Fibroblast of pulmonary artery (primary cell): ENCODE measurements at places on chromosomes 11 and 22.
A peak's percentile ranks its signal among the peaks of the same experiment; 100 is the strongest.

DNA sequence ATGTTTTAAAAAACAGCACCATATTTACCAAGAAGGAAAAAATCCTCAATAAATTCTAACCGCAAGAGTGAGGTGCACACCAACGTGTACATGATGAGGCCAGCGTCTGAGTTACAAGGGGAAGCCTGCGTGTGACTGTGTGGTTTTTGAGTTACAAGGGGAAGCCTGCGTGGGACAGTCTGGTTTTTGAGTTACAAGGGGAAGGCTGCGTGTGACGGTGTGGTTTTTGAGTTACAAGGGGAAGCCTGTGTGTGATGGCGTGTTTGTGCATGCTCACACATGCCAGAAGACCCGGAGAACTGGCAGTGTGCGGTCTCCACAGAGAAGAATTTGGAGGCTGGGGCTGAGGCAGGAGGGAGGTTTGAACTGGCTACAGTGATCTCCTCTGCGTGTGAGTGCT lies 1376.4 kb downstream of the TBC1D22A start:
- DNase-seq = no peak

DNA sequence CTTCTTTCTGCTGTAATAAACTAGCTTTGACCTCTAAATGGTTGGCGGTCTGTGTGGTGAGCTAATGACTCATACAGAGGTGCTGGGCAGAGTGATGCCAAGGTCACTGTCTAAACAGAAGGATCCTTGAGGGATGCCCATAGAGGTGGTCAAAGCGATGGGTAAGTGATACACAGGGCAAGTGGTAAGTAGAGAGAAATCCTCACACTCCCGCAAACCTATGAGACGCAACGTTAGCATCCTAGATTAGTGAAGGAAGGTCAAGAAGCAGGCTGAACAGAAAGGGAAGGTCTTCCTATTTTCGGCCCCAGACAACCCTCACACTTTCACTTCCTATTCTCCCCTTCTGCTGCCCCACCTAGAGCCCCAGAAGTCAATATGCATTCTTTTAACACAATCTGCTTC lies 65.6 kb upstream of the SESN3 start:
- no peak for DNase-seq

DNA sequence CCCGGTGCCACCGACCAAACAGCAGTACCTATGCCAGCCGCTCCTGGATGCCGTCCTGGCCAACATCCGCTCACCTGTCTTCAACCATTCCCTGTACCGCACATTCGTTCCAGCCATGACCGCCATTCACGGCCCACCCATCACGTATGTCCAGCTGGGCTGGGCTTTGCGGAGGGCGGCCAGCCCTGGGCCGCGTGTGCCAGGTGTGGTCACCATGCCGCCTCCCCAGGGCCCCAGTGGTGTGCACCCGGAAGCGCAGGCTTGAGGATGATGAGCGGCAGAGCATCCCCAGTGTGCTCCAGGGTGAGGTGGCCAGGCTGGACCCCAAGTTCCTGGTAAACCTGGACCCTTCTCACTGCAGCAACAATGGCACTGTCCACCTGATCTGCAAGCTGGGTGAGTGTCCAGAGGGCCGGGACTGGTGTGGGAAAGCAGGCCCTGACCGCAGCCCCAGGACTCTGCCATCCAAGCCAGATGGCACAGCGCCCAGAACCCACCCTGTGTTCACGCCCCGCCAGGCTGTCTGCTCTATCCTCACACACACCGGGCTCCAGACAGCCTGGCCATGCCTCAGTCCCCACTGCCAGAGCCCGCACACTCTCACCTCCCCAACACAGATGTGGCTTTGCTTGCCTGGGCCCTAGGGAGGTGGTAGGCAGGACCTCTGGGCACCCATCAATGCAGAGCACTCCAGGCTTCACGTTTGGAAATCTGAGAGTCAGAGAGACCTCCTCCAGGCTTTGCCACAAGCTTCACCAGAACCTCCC lies 77.6 kb downstream of the MED15 start:
- no peak for DNase-seq

DNA sequence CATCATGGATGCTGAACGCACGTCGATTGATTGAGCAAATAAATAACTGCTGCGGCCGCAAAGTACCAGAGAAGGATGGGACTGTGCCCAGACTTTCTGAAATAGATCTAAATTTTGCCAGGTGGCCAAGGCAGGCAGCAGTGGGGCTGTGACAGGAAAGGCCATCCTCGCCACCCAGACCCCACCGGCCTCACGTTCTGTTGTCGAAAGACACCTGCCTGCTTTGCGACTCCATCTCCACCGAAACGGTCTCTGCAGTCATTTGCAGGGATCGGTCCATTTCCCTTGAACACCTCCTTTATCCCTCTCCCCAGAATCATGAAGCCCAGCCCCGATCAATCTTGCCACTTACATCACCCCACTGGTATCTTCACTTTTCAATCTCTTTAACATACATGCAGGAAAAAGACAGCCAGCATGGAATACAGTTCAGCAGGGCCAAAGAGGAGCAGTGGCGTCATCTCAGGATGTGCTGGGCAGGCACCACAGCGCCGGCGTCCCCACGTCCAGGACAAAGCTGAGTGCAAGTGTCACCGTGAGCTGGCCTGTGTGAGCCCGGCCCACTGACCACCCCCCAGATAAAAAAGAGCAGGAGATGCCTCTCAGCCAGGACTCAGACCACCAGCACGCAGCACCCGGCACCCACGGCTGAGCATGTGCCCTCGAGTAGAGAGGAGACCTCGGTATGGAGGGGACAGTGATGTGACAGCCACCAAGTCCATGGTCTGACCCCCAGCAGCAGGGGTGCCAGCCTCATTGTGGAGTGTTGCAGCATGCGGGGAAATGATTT lies 610.3 kb downstream of the TBC1D22A start:
- no peak for DNase-seq

- DNase-seq = peak; percentile 46
Observed at GRCh38 chr11:131977854-131978253, 607.4 kb downstream of the NTM start.

DNA sequence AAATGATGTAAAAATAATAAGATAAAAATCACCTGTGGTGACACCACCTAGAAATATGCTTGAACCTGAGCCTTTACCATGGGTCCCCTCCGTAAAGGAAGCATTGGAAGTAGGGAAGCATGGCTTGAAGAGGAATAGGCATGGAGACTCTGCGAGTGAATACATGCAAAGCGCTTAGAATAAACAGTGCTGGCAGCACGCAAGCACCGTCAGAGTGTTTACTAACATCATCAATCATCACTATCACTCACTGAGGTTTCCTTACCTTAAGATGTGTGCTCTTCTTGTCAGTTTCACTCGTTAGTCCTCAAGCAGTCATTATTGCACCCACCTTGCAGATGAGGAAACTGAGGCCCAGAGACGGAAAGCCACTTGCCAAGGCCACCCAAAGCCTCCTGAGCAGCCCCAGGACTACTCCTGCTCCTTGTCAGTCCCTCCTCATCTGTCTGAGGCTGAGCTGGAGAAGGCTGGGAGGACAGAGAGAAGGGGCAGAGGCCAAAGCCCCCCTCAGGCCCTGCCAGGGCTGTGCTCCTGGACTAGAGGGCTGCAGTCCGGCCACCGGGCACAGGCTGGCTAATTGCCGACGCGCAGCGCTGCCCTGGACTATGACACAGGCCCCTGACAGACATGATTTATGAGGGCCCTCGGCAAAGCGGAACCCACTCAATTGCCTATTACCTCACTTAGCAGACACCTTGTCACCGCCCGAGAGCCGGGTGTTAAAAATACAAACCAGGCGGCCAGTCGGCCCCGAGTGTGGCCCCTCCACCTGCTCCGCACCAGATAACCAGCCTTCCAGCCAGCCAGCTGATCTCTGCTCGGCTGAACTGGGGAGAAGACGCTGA lies 168.9 kb downstream of the MN1 start:
- DNase-seq = no peak

DNA sequence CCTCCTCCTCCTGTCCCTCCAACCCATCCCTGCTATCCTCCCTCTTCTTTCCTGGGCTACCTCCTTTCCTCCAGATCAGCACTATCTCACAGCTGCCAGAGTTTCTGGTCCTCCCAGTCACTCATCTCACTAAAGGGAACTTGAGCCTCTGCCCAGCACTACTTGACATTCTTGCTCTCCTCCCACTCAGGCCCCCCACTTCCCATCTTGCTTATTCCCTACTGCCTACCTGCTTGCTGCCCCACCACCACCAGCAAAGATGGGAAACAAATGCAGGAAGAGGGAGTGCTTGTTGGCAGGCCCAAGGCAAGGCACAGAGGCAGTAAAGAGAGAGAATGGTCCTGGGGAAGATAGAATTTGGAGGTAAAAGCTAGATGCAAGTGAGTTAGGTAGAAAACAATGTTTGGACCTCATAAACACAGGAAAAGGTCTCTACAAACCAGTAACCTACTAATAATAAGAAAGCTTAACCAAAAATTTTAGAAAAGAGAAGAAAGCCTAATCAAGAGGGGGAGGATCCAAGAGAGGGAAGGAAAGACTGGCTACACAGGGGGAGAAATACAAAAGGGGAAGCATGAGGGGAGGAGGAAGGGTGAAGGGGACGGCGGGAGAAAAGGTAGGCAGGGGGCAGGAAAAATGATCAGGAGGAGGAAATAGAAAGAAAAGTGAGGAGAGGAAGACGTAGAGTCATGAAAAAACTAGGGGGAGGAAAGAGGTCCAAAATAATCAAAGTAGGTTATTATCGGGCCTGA lies 63.6 kb downstream of the PAK1 start:
- DNase-seq = no peak
